NCI-H1436 (cell line): ENCODE measurements at places on chromosomes 16 and 17.

GRCh38 chr17:63378411-63379375, 67.4 kb downstream of the CYB561 start:
- no peak for DNase-seq

- DNase-seq: no peak
Observed at GRCh38 chr16:70659546-70659945, 13.2 kb downstream of the IL34 start.

DNA sequence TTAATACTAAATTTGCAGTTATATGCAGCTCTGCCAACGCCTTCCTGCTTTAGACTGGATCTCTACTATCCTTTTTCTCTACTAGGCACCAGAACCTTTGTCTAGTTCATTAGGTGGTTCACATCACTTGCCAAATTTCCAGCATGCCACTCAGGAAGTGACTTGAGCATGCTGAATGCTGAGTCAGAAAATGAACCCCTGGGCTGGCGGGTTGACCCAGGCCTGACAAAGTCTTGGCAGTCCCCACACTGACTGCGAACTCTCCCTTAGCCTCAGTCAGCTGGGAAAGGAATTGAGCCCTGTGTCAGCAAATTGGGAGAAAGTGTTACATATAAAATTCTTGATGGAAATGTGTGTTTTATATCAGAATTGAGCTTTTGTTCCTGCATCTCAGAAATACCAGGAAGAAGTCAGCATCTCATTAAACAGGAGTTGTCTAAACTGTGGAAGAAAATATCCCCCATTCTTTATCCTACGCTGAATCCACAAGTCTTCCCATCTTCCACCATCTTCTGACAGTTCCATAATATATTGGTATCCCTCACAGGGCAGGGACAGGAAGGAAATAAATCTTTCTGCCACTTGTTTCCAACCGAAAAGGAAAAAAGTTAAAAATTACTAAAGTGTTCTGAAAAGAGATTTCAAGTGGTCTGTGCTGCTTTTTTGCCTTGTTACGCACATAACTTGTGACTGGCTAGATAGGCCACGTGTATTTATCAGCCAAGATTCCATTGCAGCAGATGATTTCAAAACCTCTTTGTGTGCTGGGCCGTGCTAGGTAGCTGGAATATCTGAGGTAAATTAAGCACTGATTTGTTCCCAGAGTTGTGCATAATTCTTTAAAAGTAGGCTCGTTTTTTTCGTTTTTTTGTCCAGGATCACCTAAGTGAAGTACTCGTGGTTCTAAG, 16.7 kb upstream of the SLC12A3 start:
- DNase-seq: no peak

DNA sequence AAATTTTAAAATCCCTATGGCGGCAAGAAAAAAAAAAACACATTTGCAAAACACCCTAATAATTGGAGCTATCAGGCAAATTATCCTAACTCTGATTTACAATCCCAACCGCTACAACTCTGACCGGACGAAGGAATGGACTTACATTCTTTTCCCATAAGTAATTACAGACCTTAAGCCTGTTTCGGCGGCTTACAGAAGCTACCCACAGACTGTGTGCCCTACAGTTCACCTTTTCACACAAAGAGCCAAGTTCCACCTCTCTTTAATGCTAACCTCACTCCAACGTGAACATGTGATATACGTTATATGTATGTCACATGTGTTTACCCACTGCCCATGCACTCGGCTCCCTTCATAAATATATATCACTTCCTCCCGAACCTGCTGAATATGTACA, 8.7 kb upstream of the MEAK7 start:
- no peak for DNase-seq

- peak; percentile 25 for DNase-seq
Observed at GRCh38 chr17:48153691-48154358, 46.3 kb downstream of the SNX11 start.

DNA sequence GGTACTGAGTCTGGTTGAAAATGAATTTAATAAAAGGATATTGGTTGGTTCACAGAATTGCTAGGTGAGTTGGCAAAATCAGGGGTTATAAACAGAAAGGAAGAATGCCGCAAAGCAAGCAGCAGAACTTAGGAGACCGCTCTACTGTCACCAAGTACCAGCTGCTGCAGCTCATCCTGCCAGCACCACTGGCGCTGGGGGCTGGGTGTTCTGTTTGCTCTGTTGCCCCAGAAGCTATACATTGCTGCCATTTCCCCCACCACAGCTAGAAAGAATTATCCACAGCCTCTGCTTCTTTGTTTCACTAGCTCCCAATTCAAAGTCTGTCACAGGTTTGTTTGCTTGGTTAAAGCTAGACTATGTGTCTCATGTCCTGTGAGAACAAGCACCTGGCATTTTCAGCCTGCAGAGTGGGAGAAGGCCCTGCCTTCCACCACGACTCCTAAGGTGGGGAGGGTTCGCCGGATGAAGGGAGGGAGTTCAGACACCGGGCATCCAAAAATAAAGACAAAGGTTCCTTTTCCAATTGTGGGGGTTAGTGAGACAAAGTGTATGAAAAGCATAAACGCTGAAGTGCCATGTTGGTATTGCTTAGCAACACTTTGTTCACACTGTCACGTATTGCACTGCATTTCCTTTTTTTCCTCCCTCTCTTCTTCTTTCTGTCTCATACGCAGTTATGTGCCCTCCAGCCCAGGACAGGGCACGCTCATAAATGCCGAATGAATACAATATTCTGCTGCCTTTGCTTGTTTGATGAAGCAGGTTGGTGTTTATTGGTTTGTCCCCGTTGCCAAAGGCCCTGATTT, 9.6 kb upstream of the CPD start:
- DNase-seq: no peak

GRCh38 chr17:7882068-7882467, 6.5 kb upstream of the CHD3 start:
- no peak for DNase-seq
